SW 1271 (cell line): ENCODE measurements at places on chromosomes 6 and 20.

DNA sequence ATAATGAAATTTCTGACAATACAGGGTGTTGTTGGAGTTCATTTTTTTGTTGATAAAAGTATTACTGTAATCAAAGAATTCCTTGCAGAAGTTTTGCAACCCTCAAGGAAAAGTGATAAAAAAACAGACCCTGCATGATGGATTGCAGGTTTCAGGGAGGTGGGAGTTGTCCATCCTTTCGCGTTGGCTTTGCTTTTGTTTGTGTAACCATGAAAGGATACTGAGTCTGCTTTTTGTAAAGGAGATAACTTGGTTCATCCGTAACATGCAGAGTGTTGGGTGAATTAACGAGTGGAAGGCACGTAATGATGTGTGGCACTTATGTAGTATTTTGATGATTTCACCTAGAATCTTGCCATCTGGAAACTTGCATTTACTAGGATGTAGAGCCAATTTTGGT is 23.6 kb downstream of the FOXO3 start:
- DNase-seq: no peak

DNA sequence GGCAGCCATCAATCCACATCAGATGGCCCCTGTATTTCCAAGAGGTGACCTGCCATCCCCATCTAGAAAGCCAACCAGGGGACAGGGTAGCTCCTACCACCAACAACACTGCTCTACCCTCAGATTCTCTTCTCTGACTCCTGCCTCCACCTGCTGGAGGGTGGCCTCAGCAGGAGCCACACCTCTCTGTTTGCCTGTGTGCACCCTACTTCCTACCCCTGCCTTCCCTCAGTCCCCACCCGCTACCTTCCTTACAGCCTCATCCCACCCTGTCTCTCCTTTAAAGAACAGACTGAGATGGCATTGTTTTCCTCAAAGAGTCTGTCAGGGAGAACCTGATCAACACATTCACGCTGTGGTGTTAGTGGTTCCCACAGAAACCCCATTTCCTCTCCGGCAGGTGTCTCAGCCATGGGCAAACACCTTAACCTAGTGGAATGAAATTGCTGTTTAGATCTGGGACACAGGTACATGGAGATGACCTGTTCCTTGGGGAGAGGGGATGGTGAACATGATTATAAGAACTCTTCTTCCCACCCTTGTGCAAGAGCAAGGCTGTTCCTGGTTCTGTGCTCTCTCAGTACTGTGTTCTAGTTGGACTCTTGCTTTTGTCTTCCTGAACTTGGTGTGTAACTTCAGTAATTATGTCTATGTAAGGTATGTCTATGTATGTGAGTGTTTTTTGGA is 1.8 kb downstream of the ENTPD6 start:
- DNase-seq: no peak

DNA sequence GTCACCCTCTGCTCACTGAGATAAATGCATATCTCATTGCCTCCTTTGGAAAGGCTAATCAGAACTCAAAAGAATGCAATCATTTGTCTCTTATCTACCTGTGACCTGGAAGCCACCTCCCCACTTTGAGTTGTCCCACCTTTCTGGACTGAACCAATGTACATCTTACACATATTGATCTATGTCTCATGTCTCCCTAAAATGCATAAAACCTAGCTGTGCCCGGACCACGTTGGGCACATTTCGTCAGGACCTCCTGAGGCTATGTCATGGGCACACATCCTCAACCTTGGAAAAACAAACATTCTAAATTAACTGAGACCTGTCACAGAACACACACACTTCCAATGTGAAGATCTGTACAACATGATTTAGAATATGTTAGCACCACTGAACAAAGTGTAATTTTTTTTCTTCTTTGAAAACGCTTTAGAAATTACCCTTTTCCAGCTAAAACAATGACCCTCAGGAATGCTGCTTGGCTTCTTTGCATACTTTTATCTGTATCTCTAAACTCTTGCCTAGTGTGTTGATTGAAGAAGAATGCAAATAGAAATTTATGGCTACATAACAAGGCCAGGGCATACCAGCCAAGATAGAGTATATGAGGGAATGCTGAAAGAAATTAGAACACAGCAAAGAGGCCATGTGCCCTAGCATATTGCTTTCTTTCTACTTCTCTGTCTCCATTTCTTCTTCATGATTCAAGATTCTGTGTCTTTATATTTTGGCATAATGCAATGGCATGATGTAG is 84.6 kb upstream of the DST start:
- no peak for DNase-seq

DNA sequence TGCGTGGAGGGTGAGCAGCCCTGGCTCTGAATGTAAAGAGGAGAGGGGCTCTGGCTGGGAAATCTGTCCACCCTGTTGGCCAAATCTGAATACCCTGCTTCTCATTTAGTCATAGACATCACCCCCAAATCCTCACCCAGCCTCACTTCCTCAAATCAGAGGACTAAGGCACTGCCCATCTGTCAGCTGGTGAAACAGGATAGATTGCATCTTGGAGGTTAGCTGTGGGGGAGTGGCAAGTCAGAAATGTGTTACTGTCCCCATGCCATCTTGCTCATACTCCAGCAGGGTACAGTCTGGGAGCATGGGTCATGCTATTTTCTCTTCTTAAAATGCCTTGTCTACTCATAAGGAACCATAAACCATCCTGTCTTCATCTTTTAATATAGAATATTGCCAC is 9.5 kb upstream of the DTNBP1 start:
- no peak for DNase-seq

- peak; percentile 1 for DNase-seq
Observed at GRCh38 chr6:119742188-119742803, 392.7 kb upstream of the MAN1A1 start.

GRCh38 chr6:79657238-79657637 is 26.1 kb downstream of the SH3BGRL2 start:
- no peak for DNase-seq

GRCh38 chr6:127289934-127290333 is 23.3 kb downstream of the RNF146 start:
- no peak for DNase-seq

GRCh38 chr6:152673236-152673635 is 24.5 kb upstream of the MYCT1 start:
- DNase-seq: no peak

DNA sequence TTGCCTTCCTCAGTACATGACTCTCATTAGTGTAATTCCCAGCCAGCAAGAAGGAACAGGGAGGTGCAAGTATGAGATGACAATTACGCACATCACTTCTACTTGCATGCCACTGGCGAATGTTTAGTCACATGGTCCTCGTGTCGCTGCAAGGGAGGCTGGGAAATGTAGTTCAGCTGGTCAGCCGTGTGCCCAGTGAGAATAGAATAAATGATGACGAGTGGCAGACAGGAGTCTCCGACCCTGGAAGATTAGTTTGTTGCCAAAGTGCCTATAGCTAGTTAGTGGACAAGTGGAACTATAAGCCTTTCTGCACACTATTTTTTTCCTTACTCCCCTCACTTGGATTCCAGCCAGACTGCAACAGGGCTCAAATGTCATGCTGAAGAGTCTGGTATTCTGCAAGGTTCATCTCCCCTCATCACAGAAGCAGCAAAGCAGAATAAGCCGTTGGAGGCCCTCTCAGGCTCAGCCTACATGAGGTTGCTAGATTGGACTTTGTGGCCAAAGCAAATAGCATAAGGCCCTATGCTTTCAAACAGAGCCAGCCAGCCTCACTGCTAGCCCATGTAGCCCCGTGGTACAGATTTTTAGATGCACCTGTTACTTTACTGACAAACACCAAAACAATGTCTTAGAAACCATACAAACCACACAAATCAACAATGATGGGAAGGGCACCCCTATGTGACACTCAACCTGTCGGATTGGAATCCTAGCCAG is 9.7 kb downstream of the LINC00237 start:
- peak; percentile 14 for DNase-seq

GRCh38 chr20:46119028-46119546 is 973 bp downstream of the CD40 start:
- no peak for DNase-seq

DNA sequence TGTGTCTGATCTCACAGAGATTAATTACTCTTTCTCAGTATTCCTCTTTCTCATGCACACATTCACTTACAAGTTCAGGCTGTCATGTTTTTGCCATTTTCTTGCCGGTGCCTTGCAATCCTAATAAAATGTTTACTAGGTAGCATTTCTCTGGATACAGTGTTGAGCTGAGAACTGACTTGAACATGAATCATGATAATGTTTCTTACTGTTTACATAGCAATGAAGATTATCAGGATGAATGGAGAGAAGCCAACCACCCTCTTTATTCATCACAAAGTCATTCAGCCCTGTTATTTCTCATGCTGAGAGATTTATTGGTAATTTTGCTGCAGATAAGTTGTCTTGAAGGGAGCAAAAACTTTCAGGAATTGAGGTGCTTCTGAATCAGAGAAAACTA is 185.5 kb upstream of the ECI2 start:
- DNase-seq: peak; percentile 75

- DNase-seq: no peak
Observed at GRCh38 chr6:85402071-85402470, 47.8 kb upstream of the NT5E start.

DNA sequence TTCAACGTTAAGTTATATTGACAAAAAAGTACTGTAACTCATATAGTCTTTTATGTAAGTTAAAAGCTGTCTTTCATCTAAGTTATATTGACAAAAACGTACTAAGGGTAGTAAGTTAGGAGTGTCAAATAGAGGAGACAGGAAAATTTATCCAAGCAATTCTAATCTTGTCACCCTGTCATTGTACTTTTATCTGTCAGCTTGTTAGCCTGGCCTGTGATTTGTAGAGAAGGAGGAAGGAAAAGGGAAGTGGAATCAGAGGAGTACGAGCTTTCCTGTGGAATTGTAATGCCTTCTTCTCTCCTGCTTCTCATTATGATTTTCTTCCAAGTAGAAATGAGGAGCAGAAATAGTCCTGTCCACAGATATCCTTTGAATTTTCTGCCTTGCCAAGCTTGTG is 18.8 kb downstream of the KCTD20 start:
- DNase-seq: no peak

DNA sequence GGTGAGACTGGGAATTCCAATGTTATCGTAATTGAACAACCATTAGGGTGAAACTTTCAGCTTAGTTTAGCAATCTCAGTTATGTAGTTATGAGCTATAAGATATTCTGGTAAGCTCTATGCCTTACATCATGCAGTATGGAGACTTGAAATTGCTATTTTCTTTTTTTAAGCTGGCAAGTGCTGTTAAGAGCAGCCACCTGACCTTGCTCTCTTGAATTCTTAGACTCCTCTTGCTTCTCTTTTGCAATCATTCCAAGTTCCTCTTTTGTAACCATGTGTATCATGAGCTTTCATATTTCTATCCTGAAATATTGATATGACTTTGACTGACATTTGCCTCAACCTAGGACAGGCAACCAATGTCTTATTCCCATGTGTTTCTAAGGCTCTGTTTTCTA is 446.3 kb upstream of the SLC35B3 start:
- DNase-seq: no peak

GRCh38 chr6:161161121-161161520 is 112.7 kb downstream of the AGPAT4 start:
- no peak for DNase-seq

GRCh38 chr6:39835821-39836295 is 43.7 kb downstream of the DAAM2 start:
- DNase-seq: no peak

- DNase-seq: peak; percentile 65
Observed at GRCh38 chr6:38346291-38347079, 293.2 kb downstream of the BTBD9 start.

GRCh38 chr20:46317685-46318177 is 9.4 kb upstream of the CDH22 start:
- no peak for DNase-seq

DNA sequence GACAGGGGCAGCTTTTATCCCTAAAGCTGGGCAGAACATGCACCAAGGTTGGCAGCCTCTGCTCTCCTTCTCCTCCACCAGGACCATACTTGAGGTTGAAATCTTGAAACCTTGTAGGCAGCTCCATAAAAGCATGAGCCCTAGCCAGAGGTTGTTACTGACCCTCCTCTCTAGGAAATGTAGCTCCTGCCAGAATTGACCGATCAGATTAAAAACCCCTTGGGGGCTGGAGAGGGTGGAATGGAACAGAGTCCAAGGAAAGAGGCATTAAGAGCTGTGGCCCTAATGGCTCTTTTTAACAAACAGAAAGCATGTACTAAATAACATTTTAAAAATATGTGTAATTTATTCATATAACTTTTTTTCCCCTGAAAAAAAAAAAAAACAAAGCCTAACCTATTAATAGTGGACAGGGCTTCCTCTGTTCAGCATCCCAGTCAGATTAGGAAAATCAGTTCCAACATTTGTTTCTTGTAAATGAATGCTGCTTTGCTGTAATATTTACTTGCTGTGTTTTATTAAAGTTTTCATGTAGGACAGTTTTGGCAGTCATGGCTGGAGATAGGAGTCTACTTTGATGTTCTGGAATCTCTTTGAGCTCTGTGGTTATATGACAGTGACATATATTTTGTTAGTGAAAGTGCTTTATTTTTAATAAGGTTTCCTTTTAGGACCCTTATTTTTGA is 41.3 kb downstream of the MTHFD1L start:
- no peak for DNase-seq
